CD4-positive, CD25-positive, alpha-beta regulatory T cell (primary cell): ENCODE measurements at places on chromosomes 1 and 21. TPM values are rescaled to one million over a fixed set of nuclear protein-coding genes. Genes with fewer than 3 reads are reported as not detected.
A peak's percentile ranks its signal among the peaks of the same experiment; 100 is the strongest.

The LORICRIN gene
- total RNA-seq = not detected

The CD247 gene
- 410 TPM for total RNA-seq

The HSF2BP gene
- total RNA-seq = 0.35 TPM

DNA sequence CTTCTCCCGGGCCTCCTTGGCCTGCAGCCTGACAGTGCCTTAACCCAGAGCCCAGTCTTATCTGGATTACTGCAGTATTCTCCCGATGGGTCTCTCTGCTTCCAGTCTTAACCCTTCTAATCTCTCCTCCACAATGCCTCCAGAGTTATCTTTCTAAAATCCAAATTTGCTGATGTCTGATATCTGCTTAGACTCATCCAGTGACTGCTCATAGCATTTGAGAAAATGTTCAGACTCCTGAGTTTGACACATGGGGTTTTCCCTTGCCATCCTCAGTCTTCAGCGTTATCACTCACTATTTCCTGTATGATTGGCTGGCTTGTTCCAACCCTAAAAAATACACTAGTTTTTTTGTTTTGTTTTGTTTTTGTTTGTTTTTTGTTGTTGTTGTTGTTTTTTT, 102.0 kb downstream of the FMN2 start:
- no peak for DNase-seq

The PIK3R3 gene
- total RNA-seq = 4.9 TPM

DNA sequence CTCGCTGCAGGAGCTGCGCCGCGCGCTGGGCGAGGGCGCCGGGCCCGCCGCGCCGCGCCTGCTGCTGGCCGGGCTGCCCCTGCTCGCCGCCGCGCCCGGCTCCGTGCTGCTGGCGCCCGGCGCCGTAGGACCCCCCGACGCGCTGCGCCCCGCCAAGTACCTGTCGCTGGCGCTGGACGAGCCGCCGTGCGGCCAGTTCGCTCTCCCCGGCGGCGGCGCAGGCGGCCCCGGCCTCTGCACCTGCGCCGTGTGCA, 730 bp downstream of the OLIG1 start:
- no peak for DNase-seq

- DNase-seq = no peak
Observed at GRCh38 chr1:221440658-221441057, 301.2 kb downstream of the DUSP10 start.

DNA sequence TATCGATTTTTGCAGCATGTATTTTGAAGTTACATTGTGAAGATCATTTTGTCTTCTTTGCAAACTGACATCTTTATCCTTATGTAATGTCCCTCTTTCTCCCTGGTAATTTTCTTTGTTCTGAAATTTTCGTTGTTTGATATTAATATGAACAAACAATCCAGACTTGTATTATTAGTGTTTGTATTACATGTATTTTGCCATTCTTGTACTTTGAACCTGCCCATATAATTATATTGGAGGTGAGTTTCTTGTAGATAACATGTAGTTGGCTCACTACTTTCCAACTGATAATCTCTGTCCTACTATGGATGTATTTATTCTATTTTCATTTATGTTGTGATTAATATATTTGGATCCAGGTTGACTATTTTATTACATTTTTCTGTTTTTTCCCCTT, 27.1 kb downstream of the OBSCN start:
- no peak for DNase-seq

The HSPB7 gene
- total RNA-seq = not detected

The PADI2 gene
- total RNA-seq = not detected

The SYTL1 gene
- 191 TPM for total RNA-seq

DNA sequence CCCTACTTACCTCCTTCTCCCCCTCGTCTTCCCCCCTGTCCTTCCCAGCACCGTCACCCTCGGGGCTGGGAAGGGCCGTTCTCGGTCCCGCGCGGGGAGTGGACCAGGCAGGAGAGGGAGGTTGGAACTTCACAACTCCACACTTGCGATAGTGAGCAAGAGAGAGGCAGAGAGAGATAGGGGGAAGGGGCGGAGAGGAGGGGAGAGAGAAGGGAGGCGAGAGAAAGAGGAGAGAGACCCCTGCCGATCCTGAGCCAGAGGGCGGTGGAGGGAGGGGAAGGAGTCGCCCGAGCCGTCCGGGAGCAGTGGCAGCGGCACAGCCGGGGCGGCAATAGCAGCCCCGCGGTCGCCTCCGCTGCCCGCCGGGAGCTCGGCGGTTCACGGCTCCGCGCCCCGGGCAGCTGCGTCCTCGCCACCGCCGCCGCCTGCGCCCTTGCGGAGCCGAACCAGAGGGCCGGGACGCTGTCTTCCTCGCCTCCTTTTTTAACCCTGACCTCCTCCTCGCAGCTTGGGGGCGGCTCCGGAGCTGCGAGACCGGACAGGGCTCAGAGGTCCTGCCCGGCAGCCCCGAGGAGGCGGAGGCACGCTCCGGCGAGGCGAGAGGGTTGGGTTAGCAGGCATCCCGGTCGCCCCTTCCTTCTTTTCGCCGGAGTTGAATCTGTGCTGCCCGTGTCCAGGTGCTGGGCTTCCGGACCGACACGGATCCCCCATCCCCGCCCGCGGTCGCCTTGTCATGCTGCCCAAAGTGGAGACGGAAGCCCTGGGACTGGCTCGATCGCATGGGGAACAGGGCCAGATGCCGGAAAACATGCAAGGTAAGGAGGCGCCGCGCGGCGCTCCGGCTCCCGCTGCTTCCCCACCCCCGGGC, 11.7 kb downstream of the NR5A2 start:
- DNase-seq = peak; percentile 32

DNA sequence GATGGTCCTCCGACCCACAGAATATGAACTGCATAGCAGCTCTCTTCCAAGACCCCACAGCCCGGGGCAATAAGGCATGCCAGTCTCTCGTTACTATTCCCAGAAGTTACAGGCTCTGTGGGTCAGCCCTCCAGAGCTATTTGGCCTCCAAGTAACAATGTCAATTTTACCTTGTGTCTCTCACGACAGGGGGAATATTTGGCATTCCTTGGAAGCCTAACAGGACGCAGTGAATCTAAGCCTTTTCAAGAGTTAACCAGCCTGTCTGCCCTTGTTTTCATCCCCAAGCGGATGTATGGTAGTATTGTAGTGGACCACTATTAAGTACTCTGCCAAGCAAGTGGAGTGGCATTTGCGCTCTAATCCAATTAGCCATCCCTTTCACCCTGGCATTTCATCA, 24.4 kb upstream of the GNG4 start:
- DNase-seq = no peak
